Activated CD8-positive, alpha-beta memory T cell treated with anti-CD3 and anti-CD28 coated beads, Interleukin-2, amount 50 U/mL, for 48 hours (primary cell): ENCODE measurements at places on chromosomes 1 and 21.
A peak's percentile ranks its signal among the peaks of the same experiment; 100 is the strongest.

- peak; percentile 67 for DNase-seq
These were observed 8.4 kb downstream of the MX2 start for GRCh38 chr21:41369920-41370839.

- no peak for DNase-seq
These were observed 333.0 kb downstream of the BRINP3 start for GRCh38 chr1:190144650-190145049.

DNA sequence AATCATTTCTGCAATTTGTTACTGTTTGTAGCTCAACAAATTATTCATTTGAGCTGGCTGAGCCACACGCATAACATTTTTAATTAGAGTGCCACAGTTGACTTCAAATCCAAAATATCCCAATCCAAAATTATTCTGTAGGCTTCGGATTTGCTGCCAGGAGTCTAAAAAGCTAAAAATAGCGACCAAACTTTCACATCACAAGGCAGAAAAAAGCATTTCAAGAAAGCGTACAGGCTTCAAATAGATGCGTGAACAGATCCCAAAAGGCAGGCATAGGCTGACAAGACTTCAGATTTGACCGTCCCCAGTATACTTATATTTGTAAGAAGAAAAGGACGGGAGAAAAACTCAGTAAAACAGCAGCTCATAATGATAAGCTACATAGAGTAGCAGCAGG lies 24.3 kb upstream of the TIAM1 start:
- DNase-seq = no peak

GRCh38 chr1:50271968-50272578 lies 151.2 kb downstream of the DMRTA2 start:
- DNase-seq = peak; percentile 56

- DNase-seq = no peak
These were observed 49.0 kb downstream of the B3GALT5 start for GRCh38 chr21:39661740-39662139.

DNA sequence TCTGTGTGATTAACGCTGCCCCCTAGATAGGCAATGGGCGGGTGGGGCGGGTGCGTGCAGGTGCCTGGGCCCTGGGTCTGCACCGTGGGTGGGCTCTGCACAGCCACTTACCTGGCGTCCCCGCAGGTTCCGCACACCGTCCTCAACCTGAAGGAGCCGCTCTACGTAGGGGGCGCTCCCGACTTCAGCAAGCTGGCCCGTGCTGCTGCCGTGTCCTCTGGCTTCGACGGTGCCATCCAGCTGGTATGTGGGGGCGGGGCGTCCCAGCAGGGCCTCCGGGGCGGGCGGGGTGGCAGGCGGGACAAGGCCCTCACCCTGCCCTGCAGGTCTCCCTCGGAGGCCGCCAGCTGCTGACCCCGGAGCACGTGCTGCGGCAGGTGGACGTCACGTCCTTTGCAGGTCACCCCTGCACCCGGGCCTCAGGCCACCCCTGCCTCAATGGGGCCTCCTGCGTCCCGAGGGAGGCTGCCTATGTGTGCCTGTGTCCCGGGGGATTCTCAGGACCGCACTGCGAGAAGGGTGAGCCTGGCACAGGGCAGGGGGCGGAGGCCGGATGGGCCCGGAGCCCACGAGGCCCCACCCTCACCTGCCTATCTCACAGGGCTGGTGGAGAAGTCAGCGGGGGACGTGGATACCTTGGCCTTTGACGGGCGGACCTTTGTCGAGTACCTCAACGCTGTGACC lies 22.8 kb downstream of the RNF223 start:
- no peak for DNase-seq
